ENCODE measurements at places on chromosomes 4 and X. TPM values are rescaled to one million over a fixed set of nuclear protein-coding genes. Genes with fewer than 3 reads are reported as not detected.

Gene DDIT4L
- total RNA-seq, result not detected

- no peak for DNase-seq
Measured at GRCh38 chr4:13612569-13612968, 15.0 kb downstream of the BOD1L1 start.

- no peak for DNase-seq
Measured at GRCh38 chr4:48546336-48546735, 56.3 kb downstream of the ZAR1 start.

DNA sequence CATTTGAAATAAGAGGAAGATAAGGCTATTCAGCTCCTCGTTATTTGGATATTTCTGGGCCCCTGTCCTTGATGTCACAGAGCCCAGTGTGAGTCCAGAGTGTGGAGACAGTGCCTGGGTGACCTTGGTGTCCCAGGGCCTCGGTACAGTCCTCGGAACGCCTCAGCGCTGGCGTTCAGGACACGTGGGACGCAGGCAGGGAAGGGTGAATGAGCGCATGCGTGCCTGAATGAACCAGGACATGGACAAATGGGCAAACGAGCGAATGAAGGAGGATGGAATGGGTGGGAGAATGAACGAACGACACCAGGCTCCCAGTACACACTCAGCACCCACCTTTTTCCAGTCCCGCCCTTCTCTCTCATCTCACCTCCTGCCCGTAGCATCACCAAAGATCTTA, 44.2 kb downstream of the EVC start:
- no peak for DNase-seq

Data from activated naive CD8-positive, alpha-beta T cell treated with anti-CD3 and anti-CD28 coated beads, Interleukin-2, amount 10 ng/mL, durations not matched to agents 7 days and 5 days (primary cell).